ENCODE measurements at places on chromosomes 2 and 18.

DNA sequence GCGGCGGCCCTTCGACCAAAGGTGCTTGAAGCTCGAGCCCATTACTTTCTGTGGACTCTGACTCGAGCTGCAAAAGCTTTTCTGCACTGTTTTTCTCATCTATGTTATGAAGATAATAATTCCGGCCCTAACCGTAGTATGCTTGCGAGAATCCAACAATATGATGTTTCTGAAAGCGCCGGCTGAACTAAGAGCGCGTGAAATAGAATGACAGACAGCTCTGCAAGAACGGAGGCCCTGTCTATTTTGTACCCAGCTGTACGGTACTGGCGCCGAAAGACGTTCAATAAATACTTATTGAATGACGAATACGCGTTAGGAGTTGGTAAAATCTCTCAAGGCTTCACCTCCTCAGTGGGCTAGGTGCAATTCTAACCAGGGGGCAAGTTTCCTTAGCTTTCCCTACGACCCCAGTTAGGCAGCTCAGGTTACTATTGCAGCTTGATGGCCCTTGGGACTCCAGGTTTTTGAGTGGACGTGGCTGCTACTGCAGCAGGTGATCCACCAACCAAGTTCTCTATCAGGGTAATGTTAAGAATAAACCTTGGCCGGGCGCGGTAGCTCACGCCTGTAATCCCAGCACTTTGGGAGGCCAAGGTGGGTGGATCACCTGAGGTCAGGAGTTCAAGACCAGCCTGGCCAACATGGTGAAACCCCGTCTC, 570 bp downstream of the SCRN3 start:
- DNase-seq = peak; percentile 52

GRCh38 chr2:217642944-217643343, 359.9 kb downstream of the TNS1 start:
- DNase-seq = no peak

DNA sequence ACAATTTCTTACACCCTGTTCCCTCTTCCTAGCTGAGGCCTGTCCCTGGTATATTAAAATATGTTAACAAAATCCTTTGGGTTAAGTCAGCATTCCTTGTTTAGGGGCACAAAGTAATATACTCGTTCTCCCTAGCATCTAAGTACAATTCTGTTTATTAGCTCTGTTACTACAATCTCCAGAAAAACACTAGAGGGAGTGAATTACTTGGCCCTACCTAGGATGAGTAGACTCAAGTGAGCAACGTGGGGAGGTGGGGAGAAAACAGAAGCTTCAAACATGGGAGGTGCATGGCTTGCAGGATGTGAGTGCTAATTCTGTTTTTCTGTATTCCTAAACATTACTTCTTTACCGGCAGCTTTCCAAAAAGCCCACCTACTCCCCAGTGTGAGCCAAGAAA, 89.7 kb downstream of the FSIP2 start:
- DNase-seq = peak; percentile 7

DNA sequence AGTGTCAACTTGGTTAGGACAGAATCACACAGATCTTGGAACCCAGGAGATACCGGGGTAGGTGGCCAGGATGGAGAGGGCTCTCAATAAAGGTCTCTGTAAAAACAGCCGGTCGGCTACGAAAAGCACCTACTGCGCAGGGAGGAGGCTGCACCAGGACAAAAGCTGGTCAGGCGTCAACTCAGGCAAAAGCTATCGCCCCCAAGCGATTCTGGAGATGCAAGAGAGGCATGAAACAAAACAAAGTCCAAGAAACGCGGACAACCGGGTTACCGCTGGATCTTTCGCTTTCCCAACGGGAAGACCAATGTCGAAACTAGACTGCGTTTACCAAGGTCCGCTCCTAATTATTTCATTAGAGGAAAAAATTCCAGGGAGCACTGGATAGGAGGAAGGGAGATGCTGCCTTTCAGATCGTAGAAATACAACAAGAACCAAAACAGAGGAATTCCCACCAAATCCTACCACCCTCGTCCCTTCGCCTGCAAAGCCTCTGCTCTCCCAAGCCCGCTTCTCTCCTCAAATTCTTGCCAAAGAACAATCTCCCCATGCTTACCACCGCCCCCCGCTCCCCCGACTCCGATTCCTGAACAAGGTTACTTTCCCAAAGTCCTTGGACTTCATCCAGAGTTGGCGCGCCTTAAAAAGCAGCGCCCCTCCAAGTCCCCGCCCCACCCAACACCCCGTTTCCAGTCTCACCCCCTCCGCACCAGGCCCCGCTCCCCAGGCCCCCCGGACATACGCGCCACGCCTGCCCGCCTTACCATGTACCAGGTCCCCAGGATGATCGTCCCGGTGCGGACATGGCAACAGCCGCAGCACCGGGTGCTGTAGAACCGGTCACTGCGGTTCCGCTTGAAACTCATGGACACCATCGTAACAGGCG, 539 bp downstream of the LAPTM4A start:
- DNase-seq = peak; percentile 78

GRCh38 chr2:240376739-240377138, 58.7 kb upstream of the GPC1 start:
- no peak for DNase-seq

DNA sequence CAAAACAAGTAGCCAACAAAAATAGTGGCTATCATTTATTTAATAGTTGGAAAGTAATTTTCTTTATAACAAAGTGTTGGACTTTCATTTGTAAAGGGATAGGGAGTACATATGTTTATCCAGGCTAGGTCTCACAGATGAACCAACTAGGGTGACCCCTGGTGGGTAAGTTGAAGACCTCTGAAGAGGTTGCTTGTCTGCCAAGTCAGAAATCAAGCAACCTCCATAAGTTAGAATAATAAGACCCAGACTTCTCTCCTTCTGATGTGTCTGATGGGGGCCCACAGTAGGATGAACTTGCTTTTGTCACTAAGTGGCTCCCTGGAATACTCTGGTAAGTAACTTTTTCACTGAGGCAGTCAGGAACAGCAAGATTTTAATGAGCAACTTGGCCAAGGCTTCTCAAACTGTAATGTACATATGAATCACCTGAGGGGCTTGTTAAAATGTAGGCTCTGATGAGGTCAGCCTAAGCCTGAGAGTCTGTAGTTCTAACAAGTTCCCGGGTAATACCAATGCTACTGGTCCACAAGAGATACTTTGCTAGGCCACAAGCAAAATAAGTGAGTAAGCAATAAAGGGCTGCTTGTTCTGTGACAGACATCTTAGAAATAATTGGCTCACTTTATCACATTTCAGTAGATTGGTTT, 319.6 kb downstream of the PIK3C3 start:
- peak; percentile 21 for DNase-seq

GRCh38 chr18:5295231-5295920, at the start of gene ZBTB14:
Gene ZBTB14, minus strand, starts transcription at chr18:5295726. Its CDS starts 2,480 bp downstream, at chr18:5293246.
- DNase-seq = peak; percentile 64

DNA sequence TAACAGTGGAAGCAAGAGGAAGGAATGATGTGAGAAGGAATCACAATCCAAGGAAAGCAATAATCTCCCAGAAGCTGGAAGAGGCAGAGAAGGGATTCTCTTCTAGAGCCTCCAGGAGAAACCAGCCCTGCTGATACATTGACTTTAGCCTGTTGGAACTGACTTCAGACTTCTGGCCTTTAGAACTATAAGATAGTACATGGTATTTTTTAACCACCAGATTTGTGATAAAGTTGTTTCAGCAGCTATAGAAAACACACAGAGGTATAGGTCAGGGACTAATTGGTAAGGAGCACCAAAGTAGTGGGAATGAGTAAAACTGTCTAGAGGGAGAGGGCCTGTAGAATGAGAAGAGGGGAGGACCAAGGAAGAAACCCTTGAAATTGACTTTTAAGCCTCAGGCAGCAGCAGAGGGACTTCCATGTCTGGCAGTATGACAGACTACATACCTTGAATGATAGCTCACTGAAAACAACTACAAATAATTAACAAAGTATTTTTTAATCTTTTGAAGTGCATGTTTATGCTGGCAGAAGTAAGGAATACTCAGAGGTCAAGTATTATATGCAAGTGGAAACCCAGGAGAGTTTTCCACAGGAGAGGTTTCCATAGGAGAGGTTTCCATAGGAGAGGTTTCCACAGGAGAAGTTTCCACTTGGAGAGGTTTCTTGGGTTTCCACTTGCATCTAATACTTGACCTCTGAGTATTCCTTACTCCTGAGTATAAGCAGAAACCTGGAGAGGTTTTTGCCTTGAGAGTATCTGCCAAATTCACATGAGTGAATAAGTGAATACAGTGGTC, 33.8 kb upstream of the TMEM17 start:
- DNase-seq = no peak

- no peak for DNase-seq
Measured at GRCh38 chr2:48851161-48851560, 95.6 kb upstream of the LHCGR start.

DNA sequence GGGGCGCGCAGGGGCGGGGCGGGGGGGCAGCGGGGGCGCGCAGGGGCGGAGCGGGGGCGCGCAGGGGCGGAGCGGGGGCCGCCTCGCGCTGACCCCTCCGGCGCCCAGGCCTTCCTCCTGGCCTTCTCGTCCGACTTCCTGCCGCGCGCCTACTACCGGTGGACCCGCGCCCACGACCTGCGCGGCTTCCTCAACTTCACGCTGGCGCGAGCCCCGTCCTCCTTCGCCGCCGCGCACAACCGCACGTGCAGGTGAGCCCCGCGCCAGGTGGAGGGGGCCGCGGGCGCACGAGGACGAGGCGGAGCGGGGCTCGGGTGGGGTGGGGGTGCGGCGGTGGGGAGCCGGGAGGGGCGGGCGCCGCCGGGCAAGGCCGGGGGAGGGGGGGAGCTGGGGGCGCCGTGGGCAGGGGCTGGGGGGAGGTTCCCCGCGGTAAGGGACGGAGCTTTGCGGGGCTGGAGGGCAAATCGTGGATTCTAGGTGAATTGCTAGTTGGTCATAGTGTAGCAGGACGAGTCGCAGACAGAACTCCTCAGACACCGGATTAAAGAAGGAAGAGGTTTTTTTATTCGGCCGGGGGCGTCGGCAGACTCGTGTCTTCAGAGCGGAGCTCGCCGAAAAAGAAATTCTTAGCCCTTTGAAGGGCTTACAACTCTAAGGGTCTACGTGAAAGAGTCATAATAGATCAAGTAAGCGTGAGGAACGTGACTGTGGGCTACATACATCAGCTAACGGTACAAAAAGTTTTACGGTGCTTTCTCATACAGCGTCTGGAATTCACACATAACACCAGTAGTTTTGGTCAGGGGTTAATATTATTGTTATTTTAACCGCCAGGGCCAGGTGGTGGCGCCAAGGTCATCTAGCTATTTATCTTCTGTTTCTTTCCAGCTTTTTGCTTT, 29.9 kb downstream of the ANO7 start:
- DNase-seq = peak; percentile 65

- no peak for DNase-seq
Measured at GRCh38 chr2:62744603-62745002, 39.1 kb downstream of the EHBP1 start.

- DNase-seq = no peak
Measured at GRCh38 chr18:34915046-34915445, 126.2 kb upstream of the MAPRE2 start.

- no peak for DNase-seq
Measured at GRCh38 chr2:9795071-9795470, 48.2 kb upstream of the TAF1B start.

DNA sequence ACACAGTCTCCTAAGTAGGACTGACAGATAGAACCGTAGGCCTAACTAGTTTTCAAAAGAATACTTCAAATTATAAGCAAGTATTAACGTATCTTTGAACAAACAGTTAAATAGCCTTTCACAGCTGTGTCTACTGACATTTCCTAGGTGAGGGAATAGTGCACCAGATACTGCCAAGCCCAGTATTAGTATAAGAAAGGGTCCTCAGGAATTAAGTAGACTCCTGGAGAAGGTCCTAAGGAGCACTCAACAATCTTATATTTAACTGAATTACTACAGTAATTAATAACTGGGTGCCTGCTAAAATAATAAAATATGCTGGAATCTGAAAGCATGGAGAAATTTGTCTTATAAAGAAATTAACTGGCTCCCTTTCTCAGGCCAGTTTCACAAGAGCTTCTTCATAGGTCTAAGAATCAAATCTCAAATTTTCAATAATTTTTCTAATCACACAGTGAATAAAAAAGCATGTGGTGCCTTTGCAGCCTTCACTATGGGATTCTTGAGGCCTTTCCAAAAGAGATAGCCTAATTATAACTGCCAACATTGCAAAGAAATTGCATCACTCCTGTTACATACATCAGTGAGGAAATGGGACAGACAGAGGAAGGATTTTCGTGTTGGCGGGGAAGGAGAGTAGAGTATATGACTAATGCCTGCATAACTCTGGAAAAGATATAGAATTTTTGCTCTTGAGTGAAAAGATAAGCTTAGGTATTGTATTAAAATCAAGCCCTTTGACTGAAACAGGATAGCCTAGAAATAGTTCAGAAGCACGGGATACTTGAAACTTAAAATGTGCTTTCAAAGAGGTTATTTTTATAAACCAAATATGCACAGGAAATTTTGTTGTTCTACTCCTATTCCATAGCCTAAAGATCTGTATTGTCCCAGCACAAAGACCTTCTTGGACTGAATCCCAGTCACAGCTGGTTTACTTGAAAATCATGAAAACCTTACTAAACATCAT, 228.6 kb upstream of the STK17B start:
- DNase-seq = peak; percentile 94

- DNase-seq = no peak
Measured at GRCh38 chr2:21223618-21224017, 99.8 kb downstream of the TDRD15 start.

GRCh38 chr18:41875094-41875780, 79.8 kb upstream of the PIK3C3 start:
- DNase-seq = peak; percentile 86

- DNase-seq = no peak
Measured at GRCh38 chr2:224524657-224525056, 60.5 kb downstream of the CUL3 start.

DNA sequence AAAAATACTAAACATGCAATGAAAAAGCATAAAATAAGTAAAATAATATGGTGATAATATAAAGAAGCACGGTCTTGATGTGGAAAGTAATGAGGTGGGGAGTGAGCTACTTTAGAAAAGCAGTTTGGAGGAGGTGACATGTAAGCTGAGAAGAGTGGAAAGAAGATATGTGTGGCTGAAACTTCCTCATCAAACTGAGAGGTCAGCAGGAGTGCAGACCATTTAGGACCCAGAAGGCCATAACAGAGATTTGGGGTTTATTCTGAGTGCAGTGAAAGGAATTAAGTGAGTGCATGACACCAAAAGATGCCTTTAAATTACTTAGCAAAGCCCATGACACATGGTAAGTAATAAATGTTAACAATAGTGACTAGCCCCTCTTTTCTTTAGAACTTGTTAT, 24.4 kb upstream of the TMEM182 start:
- no peak for DNase-seq

- DNase-seq = no peak
Measured at GRCh38 chr2:18605115-18605514, 15.7 kb upstream of the NT5C1B start.
